T-cell (primary cell): ENCODE measurements at places on chromosomes 5 and 9. TPM values are rescaled to one million over a fixed set of nuclear protein-coding genes. Genes with fewer than 3 reads are reported as not detected.

DNA sequence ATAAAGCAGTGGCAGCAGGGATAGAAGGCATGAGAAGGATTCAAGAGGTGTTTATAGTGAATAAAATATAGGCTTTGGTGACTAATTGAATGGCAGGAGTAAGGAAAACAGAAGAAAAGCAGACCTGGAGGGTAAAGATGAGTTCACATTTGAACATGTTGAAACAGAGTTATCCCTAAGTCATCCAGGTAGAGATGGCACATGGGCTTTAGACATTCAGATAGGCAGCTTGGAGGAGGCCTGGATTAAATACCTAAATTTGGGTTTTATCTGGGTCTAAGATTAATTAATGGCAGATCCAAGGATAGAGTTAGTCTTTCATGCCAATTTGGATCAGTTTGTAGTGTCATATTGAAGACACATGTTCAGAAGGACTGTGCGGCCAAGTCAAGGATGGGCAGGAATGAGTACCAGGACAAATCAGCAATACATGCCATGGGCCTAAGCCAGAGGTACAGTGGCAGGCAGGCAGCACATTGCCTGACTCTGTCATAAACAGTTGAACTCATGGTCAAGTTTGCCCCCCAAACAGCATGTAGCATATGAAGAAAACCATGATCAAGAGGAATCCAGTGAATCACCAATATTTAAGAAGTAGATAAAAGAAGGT, 115.5 kb upstream of the SLC12A2 start:
- no peaks in the 10 kb centered on the region for H3K36me3 ChIP-seq
- H3K4me3 ChIP-seq = no peak overlapping the region
- H3K27ac ChIP-seq = no peak overlapping the region

DNA sequence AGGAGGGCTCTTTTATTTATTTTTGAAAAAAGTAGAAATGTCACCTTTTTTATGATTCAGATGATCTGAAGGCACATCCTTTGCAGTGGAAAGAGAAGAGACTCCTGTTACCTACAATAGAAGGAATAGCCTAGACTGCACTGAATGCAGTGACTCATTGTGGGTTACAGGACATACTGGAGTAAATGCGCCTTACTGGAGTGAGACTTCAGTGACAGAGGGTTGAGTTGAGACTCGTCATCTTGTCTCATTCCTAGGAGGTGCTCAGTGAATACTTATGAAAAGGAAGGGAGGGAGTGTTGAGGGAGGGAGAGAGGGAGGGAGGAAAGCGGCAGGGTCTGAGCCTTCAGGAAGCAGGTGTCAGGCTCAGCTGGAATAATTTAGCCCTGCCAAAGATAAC, 25.2 kb downstream of the ANKRA2 start:
- no peaks in the 10 kb centered on the region for H3K4me1 ChIP-seq
- H3K27ac ChIP-seq = no peak overlapping the region

DNA sequence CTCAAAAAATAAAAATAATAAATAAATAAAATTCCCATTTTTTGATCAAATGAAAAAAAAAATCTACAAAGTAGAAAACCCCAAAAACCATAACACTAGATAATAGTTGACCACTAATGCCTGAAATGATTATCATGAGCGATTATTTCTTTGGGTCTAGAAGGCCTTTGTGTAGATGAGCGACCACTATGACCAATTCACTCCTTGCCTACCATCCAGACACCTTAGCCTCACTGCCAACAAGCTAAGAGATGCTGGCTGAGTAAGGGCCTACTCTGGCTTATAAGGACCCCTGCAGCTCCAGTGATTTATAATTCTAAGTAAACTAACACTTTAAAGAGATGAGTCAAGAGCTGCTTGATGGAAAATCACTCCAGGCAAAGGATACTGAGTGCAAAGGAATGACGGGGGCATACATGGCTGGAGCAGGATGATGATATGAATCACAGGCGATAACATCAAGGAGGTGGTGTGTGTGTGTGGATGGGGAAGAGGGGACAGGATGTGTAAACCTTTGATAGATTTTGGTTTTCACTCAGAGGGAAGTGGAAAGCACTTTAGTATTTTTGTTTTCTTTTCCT, 4.8 kb upstream of the F2RL1 start:
- no peak overlapping the region for H3K27ac ChIP-seq
- peaks cover 18% of the 10 kb centered on the region for H3K27me3 ChIP-seq
- H3K36me3 ChIP-seq = no peaks in the 10 kb centered on the region
- peaks cover 6% of the 10 kb centered on the region for H3K4me1 ChIP-seq
- DNase-seq = no peak

DNA sequence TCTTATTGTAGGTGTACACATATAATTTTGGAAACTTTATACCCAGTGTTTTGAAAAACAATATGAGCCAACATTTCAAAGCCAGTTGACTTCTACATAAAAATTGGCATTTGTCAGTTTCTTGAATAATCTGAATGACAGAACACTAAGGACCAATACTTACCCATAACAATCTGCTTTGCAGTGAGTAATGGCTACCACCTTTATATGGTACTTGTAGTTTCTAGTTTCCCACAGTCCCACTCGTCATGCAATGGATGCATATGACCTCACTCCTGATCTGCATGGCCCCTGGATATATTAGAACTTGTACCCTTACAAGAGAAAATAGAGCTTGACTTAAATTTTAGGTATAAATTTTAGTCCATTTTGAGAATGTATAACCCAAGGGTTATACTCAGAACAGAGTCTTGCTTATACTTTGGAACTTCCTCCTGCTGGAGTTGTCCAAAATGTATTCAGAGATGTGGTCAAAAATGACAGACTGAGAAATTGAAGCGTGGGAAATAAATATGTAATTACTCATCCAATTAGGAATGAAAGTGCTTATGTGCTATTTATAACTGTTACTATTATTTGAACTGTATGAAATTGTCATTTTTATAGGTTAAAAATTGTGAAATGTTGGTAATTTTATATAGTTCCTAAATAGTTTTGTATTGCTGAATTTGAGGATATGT, 19.5 kb downstream of the XRCC4 start:
- H3K27ac ChIP-seq = no peak overlapping the region
- no peaks in the 10 kb centered on the region for H3K27me3 ChIP-seq
- no peaks in the 10 kb centered on the region for H3K36me3 ChIP-seq
- no peaks in the 10 kb centered on the region for H3K4me1 ChIP-seq

DNA sequence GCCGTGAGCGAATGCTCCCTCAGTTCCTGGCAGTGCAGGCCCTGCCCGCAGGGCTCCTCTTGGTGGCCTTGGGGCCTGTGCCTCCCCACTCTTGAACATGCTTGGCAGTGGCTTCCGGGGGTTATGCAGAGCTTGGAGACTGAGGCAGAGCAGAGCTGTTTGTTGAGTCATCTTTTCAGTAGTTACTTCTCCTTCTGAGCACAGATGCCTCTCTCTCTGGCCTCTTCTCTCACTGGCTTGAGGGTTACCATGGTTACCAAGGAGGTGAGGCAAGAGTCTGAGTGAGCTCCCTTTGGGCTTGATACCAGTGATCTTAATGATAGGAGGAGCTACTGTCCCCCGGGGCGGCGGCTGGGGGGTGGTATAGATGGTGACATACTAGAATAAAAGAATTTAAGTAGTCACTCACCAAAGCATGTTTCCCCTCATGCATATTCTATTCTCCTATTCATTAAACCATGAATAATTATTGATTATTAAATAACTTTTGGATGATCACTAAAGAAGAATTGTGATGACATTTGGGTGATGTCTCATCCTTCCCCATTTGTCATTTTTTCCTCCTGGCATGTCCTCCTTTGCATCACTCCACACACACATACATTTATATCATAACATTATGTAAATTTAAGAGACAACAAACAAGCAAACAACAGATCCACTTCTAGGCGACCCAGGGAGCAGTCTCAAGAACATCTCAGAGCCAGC, 111.1 kb downstream of the ARHGAP26 start:
- no peaks in the 10 kb centered on the region for H3K27me3 ChIP-seq
- H3K27ac ChIP-seq = no peak overlapping the region
- H3K4me1 ChIP-seq = no peaks in the 10 kb centered on the region
- H3K36me3 ChIP-seq = peaks cover 2% of the 10 kb centered on the region

DNA sequence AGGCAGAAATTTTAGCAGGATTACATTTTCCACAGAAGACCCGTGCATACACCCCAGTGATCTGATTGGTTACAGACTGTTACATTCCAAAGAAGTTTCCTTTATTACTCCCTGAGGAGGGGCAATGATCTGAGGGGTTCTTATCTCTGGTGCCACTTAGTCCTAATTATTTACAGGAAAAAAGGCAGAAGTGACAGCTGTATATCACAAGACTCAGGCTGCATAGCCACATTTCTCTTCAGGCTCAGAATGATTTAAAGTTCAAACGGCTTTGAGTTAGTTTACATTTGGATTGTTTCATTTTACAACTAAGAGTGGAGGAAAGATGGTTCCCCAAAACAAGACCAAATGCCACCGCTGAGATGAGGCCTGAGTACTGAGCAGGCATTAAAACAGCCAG, 17.3 kb downstream of the NAIF1 start:
- H3K4me3 ChIP-seq = no peak overlapping the region
- no peaks in the 10 kb centered on the region for H3K4me1 ChIP-seq
- no peaks in the 10 kb centered on the region for H3K36me3 ChIP-seq
- no peak overlapping the region for H3K27ac ChIP-seq
- no peak for DNase-seq

CREB3 gene
- total RNA-seq = 15.9 TPM

DNA sequence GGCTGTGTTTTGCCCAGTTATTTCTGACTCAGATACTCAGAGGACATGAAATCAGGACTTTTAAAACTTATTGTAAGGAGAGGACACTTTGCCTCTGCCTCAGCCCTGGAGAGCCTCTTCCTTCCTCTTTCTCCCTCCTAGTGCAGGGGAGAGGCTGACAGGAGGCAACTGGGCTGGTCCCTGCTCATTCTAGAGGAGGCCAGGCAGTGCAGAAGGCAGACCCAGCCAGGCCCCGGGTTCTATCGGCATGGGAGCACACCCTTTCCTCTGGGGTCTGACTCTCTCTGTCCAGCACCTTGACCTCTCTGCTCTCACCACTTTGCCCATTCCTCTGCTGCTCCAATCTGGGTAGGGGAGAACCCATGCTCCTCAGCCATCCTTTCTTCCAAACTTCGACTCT, 16.0 kb upstream of the SMIM32 start:
- no peak for DNase-seq
- H3K36me3 ChIP-seq = no peaks in the 10 kb centered on the region
- peaks cover 36% of the 10 kb centered on the region for H3K27me3 ChIP-seq
- H3K4me3 ChIP-seq = no peak overlapping the region
- no peaks in the 10 kb centered on the region for H3K4me1 ChIP-seq

GRCh38 chr9:69857131-69857530, 36.5 kb downstream of the CFAP95 start:
- H3K27ac ChIP-seq = no peak overlapping the region
- no peak for DNase-seq
- peaks cover 3% of the 10 kb centered on the region for H3K27me3 ChIP-seq
- no peaks in the 10 kb centered on the region for H3K36me3 ChIP-seq

- no peak overlapping the region for H3K27ac ChIP-seq
- H3K27me3 ChIP-seq = no peaks in the 10 kb centered on the region
- no peaks in the 10 kb centered on the region for H3K4me1 ChIP-seq
- no peak for DNase-seq
Observed at GRCh38 chr5:143244990-143245389, 158.5 kb downstream of the NR3C1 start.

DNA sequence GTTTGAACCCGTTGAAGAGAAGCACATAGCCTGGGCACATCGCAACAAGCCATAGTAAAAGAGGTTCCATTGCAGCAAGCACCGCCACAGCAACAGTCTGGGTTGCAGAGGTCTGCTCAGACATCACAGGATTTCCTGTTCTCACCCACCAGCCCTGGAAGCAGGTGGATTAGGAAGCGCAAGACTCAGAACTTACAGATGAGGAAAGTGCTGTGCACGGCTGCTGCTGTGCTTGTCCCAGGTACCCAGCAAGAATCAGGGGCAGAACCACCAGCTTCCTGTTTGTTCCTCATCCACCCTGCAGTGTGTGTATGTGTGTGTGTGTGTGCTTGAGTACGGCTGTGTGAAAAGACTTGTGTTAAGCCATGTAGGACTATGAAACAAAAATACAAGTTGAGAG, 124.7 kb upstream of the IRX2 start:
- no peaks in the 10 kb centered on the region for H3K27me3 ChIP-seq
- H3K4me3 ChIP-seq = no peak overlapping the region
- H3K4me1 ChIP-seq = no peaks in the 10 kb centered on the region
- no peaks in the 10 kb centered on the region for H3K36me3 ChIP-seq
- H3K27ac ChIP-seq = no peak overlapping the region

NR2F1 gene
- 0.25 TPM for total RNA-seq

GRCh38 chr5:158609333-158610050, 490.2 kb downstream of the EBF1 start:
- H3K27me3 ChIP-seq = no peaks in the 10 kb centered on the region
- no peak overlapping the region for H3K27ac ChIP-seq
- H3K4me1 ChIP-seq = no peaks in the 10 kb centered on the region
- no peak overlapping the region for H3K4me3 ChIP-seq
- no peak for DNase-seq

DNA sequence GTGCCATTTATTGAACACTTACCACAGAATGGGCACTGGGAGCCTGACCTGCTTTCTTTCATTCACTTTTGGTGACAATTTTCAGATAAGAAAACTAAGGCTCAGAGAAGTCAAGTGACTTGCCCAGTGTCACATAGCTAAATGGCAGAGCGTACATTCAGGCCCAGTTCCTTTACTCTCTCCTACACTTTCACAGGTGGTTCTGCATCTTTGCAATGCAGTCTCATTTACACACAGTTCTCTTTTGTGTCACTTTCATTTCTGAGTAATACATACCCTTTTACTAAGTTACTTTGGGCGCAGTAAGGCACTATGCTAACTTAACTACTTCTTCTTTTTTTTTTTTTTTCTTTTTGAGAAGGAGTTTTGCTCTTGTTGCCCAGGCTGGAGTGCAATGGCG, 8.3 kb downstream of the NFIL3 start:
- DNase-seq = no peak
- H3K36me3 ChIP-seq = no peaks in the 10 kb centered on the region
- no peaks in the 10 kb centered on the region for H3K27me3 ChIP-seq
- no peak overlapping the region for H3K4me3 ChIP-seq

GRCh38 chr9:135736979-135737839, 35.2 kb downstream of the KCNT1 start:
- no peaks in the 10 kb centered on the region for H3K36me3 ChIP-seq
- H3K4me1 ChIP-seq = no peaks in the 10 kb centered on the region
- H3K27ac ChIP-seq = no peak overlapping the region
- DNase-seq = no peak

HRCT1 gene
- not detected for total RNA-seq

DNA sequence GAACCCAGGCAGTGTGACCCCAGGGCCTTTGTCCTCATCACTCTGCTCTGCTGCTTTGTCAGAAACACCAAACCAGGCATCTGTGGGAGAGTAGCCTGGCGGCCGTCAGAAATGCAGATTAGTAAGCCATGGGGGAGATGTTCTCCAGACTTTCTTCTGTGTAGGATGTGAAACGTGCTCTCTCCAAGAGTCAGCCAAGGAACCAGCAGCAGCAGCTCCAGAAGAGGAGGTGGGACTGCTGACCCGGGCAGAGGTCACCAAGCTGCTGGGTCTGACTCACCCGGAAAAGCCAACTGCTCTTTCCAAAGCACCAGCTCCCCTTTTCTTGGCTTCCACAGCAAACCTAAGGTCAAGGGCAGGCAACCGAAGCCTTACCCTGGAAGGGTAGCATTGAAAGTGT, 14.4 kb upstream of the ABLIM3 start:
- no peak overlapping the region for H3K4me3 ChIP-seq
- no peaks in the 10 kb centered on the region for H3K36me3 ChIP-seq
- H3K27me3 ChIP-seq = no peaks in the 10 kb centered on the region
- no peak overlapping the region for H3K27ac ChIP-seq
- no peak for DNase-seq
- no peaks in the 10 kb centered on the region for H3K4me1 ChIP-seq

TMOD1 gene
- 1.7 TPM for total RNA-seq

- H3K27ac ChIP-seq = no peak overlapping the region
- H3K36me3 ChIP-seq = no peaks in the 10 kb centered on the region
- H3K4me3 ChIP-seq = no peak overlapping the region
- no peak for DNase-seq
- H3K4me1 ChIP-seq = no peaks in the 10 kb centered on the region
Observed at GRCh38 chr5:54844905-54845566, 140.4 kb downstream of the ESM1 start.
